ENCODE measurements at places on chromosomes 7 and 10.

- no peak for DNase-seq
Measured at GRCh38 chr7:76089865-76090475, 42.1 kb downstream of the MDH2 start.

- DNase-seq, result peak; percentile 50
Measured at GRCh38 chr7:141014125-141014523, 628 bp downstream of the MRPS33 start.

GRCh38 chr10:69234447-69234846, 14.3 kb downstream of the HKDC1 start:
- DNase-seq, result peak; percentile 66

- peak; percentile 77 for DNase-seq
Measured at GRCh38 chr7:2477447-2478398, 1.5 kb upstream of the GRIFIN start.

- DNase-seq, result no peak
Measured at GRCh38 chr7:138125119-138125518, 48.9 kb downstream of the AKR1D1 start.

GRCh38 chr7:70392256-70392876, 739.6 kb upstream of the GALNT17 start:
- no peak for DNase-seq

DNA sequence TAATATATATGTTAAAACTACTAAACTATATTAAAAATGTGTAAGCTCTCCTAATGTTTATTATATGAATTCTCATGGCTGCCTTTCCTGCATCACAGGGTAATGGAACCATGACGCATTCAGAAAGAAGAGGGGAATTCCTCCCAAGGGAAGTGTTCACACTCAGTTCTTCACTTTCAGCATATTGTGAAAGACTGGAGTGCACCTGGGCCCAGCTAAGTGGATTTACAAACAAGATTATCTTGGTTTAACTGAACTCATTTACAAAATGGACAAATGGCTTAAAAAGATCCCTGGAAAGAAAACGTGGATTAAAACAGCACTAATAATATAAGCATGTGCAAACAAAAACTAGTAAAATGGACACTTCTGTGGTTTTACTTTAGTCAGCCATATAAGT, 149.8 kb downstream of the DOCK4 start:
- DNase-seq, result peak; percentile 97

GRCh38 chr7:107014387-107015023, 30.0 kb upstream of the PRKAR2B start:
- no peak for DNase-seq

DNA sequence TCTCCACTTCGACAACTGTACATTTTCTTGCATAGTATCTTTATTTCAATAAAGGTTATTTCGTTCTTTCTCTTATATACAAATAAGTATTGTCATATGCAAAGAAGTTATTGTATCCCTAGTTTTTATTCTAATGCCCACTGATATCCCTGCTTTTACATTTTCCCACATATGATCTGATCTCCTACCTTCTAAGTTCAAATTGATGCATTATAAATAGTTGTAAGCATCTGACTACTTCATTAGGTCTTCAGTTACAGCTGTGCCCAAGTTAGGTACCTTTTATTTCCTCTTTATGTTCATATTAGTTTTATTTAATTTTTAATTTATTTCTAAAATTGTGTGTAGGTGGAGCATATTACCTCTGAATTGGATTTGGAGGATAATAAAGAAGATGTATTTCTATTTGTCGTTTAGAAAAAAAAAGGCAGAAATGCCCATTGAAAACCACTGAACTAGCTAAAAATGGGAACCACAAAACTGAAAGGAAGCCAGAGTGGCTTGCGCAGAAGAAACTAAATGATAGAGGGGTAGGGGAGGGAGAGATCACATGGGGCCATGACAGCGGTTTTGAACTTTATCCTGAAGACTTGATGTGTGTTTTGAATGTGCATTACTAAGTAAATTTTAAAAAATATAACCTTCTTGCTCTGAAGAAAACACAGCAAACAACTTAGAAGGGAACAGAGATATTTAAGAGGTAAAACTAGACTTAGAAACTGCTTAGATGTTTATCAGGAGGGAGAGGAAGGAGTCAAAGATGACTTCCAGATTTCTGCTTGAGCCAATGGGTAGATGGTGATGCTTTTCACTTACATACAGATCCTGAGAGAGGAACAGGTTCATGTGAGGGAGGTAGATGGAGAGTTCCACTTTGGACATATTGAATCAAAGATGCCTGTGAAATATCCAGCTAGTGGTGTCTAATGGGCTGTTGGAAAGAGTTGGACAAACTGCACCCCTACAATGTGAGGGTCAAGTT, 9.3 kb upstream of the ZC3HAV1L start:
- no peak for DNase-seq

DNA sequence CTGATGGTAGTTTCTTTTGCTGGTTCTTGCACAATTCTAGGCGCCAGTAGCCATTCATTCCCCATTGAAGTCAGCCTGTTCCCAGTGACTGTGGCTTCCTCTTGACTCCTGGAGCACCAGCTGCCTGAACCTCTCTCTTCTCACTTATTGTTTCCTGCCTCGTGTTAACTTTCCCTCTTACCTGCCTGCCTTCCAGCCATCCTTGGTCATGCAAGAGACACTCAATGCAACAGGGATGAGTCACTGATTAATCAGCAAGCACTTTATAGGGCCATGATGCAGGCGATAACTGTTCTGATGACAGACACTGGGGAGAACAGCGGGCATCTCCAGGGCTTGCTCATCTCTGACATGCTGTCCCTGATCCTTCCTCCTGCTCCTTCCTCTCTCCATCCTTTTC, 122.0 kb downstream of the PLCE1 start:
- no peak for DNase-seq

DNA sequence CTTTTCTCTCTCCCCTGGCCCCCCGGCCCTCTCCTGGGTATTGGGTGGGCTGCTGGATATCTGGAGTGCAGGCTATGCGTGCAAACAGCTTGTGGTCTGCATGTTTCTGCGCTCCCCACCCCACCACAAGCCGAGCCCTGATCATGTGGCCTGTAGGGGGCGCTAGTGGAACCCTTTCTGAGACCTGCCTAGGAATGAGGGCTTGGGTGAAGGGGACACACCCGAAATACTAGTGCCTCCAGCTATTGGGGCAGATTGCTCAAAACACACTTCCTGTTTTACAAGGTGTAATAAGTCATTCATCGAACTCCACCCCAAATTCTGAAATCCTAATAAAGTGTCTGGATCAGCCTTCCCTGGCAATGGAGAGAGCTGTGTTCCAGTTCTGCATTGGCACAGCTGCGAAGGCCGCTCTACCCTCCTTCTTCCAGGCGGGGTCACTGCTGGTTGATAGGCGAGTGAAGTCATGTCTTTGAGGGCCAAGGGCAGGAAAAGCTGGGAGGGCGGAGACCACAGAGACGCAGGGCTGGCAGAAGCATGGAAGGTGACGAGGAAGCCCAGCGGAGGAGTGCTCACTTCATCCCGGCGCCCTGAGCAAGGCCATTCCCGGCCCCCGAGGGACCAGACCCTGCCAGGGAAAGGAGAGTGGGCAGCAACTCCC, 19.8 kb upstream of the PRRT4 start:
- DNase-seq, result peak; percentile 58

- DNase-seq, result no peak
Measured at GRCh38 chr10:79336739-79337138, 10.5 kb upstream of the PPIF start.

- peak; percentile 4 for DNase-seq
Measured at GRCh38 chr7:35648367-35648766, 46.6 kb downstream of the HERPUD2 start.

- DNase-seq, result no peak
Measured at GRCh38 chr10:132681858-132682755, 103.8 kb downstream of the NKX6-2 start.

- no peak for DNase-seq
Measured at GRCh38 chr7:39592586-39592985, 26.4 kb downstream of the YAE1 start.

DNA sequence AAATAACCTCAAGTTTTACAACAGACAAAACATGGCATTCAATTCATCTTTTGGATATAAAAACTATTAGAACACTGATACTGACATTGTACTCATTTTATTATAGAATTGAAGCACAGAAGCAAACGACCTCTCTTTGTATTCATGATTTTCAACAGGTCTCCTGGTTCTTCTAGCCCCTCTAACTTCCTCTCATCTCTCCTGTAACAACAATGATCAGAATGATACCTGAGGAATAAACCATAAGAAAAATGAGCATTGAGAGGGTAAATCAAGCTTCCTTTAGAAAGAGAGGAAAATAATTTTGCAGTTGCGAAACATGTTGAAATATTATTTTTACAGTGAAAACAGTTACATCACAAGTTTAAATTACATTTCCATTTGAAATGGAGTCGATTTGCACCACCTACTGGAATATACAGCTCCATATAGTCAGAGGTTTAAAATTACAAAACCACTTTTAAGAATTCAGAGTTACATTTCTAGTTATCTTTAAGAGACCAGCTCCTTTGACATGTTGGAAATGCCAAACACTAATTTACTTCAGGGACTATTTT, 17.5 kb upstream of the TEX36 start:
- no peak for DNase-seq

DNA sequence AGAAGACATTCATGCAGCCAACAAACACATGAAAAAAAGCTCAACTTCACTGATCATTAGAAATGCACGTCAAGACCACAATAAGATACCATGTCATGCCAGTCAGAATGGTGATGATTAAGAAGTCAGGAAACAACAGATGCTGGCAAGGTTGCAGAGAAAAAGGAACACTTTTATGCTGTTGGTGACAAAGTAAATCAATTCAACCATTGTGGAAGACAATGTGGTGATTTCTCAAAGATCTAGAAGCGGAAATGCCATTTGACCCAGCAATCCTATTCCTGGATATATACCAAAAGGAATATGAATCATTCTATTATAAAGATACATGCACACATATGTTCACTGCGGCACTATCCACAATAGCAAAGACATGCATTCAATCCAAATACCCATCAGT, 77.6 kb downstream of the C10orf90 start:
- no peak for DNase-seq

GRCh38 chr7:130047831-130048230, 3.3 kb downstream of the ZC3HC1 start:
- no peak for DNase-seq

DNA sequence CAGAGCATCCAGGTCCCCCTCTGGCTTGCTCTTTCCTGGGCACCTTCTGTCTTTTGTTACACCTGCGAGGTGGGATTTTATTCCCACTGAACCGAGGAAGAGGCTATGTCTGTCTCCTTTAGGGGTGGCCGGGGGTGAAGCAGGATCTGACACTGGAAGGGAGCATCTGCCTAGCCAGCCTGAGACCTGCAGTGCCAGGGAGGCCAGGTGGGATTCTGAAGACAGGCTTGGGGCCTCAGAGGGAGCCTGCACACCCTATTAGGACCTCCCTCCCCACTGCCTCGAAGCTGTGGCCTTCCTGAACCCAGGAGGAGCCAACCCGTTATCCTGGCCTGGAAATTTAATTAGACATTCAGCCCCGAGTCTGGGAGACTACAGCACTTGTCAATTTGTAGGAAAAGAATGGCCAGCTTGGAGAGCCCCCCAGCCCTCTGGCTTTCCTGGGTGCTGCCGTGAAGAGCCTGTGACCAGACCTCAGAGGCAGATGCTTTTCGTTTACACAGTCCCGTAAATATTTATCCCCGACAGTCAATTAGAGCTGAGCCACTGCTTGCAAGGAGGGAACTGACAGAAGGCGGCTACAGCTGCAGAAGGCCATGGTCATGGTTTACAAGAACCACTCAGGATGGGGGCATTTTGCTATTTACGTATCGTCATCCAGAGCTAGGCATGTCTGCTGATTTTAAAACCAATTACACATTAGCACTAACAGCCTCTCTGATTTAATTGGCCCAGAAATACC, 19.7 kb downstream of the CHAT start:
- peak; percentile 95 for DNase-seq

- DNase-seq, result no peak
Measured at GRCh38 chr7:138089080-138089901, 13.0 kb downstream of the AKR1D1 start.

DNA sequence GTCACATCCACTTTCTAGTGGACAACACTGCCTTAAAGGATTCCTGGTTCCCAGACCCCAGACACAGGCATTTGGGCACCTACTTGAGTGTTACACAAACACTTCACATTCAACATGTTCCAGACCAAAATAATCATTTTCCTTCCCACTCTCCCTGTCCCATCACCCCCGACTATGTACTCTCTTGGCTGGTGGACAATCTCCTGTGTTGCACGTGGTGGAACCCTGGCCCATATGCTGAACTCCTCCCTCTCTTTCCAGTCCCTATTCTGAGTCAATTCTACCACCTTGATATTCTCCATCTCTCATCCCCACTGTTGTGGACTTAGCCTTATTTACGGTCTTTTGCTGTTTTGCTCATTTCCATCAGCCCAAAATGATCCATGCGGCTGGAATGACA, 8.3 kb upstream of the SEPHS1 start:
- DNase-seq, result no peak

DNA sequence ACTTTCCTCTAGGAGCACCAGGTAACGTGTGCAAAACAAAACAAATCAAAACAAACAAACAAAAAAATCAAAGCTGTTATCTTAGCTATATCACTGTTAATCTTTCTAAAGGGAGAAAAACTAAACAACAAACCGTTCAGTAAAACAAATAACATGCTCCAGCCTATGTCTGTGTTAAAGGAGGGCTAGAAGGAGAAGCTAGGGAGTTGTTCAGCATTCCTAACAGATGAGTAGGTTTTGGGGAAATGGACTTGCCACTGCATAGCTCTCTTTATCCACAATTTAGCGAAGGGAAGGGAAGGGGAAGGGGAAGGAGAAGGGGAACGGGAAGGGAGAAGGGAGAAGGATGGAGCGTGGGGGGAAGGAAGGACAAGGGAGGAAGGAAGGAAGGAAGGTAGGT, 134.2 kb upstream of the AKR1E2 start:
- no peak for DNase-seq

- DNase-seq, result no peak
Measured at GRCh38 chr10:80278480-80278879, 11.0 kb downstream of the MAT1A start.

DNA sequence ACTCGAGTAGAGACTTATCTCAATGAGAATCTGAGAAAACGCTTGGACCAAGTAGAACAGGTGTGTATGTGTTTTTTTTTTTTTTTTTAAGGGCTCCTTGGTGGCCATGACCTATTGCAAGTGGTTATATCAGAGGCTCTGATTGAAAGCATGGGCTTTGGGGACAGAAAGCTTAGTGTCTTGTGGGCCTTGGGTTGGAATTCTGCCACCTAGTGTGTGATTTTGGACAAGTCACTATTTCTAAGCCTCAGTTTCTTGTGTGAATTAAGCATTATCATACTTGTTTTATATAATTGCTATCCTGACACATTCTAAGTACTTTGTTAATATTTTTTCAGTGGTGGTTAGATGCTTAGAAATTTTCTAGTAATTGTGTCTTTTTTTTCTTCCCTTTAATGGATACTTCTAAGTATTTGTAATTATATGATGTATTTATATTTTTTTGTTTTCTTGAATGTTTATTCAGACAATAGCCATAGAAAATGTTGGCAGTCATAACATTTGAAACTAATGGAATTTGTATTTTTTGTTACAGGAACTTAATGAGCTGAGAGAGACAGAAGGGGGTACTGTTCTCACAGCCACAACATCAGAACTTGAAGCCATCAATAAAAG, 33.1 kb downstream of the SMC3 start:
- peak; percentile 81 for DNase-seq

All from NCI-H82 (cell line).